Esophagus squamous epithelium (tissue), 5 donors: ENCODE measurements at places on chromosomes 1 and 21.

DNA sequence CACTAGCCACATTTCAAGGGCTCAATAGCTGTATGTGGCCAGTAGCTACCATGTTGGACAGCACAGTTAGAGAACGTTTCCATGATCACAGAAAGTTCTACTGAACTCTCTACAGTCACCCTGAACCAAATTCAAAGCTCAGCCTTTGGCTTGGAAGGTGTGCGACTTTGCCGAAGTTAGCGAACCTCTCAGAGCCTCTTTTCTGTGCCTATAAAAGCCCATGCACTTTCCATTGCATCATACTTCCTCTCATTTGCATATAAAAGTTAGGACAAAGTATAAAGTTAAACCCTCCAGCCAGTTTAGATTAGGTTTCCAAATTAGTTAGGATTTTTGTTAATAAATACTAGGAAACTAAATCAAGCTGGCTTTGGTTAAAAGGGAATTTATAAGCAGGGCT is 4.7 kb upstream of the SLC1A7 start:
- no peak for DNase-seq

- no peak for DNase-seq
These were observed 43.1 kb downstream of the HOOK1 start for GRCh38 chr1:59857679-59858354.

DNA sequence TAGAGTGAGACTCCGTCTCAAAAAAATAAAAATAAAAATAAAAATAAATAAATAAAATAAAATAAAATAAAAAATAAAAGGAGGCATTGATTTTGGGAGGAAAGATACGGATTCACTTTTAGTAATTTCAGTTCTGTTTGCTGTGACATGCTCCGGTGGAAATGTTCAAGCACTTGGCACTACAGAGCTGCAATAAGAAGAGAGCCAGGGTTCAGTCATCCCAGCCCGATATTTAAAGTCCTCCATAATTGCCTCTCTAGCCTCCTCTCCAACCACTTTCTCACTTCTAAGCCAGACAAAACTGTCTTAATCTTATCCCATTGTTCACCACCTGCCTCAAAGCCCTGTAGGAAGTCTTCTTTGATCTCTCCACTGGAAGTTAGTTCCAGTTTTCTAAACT is 55.0 kb upstream of the MACF1 start:
- DNase-seq: no peak

DNA sequence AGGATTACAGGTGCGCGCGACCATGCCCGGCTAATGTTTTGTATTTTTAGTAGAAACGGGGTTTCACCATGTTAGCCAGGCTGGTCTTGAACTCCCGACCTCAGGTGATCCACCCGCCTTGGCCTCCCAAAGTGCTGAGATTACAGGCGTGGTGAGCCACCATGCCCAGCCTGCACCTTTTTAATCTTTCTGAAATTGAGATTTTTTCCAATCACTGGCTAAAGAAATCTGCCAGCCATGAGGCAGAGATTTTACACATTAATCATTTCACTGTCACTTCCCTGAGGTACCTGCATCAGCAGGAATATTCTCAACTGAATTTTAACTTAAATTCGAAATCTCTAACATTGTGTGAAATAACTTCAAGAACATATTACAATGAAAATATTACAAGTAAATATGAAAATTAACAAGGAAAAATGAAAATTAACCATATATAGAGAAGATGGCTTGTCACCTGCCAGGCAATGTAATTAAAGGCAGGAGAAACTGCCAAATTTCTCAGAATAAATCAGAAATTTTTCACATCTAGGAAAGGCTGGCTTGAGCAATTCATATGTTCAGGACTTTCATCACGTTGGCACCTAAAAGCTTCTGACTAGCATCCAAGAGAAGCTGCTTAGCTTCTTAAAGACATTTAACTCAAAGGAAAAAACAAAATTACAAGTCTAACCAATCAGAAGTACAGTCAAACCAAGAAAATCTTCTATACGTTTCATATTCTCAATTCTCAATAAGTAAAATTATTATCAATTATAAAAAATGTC is 5.9 kb downstream of the ANKRD13C start:
- no peak for DNase-seq

- no peak for DNase-seq
These were observed 244.8 kb downstream of the DUSP10 start for GRCh38 chr1:221497046-221497445.

- DNase-seq: no peak
These were observed 52.4 kb downstream of the CHD5 start for GRCh38 chr1:6127587-6128163.

- no peak for DNase-seq
These were observed 6.5 kb upstream of the PM20D1 start for GRCh38 chr1:205856433-205856832.

DNA sequence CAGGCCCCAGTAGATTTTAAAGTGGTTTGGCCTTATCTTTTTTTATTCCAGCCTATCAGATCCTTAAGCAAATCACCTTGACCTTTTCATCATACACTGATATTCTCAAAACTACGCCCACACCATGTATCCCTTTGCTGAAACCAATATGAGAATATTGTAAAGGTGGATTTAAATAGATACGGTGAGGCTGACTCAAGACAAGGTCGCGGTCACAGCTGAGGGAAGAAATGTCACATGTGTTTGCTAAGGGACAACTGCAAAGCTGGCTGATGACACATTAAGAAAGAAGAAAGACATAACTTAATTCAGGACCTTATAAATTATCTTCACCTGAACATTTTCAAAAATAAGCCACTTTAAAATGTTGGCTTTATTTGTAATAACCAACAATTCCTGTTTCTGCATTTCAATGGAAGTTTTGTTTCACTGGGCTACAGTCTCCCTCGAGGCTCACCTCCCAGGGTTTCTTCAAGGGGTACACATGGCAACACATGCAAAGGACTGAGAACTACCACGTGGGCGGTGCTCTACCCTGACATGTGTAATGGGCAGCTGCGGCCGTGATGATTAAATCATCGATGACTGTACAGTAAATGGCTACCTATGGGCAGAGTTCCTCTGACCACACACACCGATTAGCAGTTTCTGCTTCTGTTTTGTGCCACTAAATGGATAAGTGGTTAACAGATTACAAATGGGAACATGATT is 189.5 kb downstream of the SIPA1L2 start:
- DNase-seq: no peak

DNA sequence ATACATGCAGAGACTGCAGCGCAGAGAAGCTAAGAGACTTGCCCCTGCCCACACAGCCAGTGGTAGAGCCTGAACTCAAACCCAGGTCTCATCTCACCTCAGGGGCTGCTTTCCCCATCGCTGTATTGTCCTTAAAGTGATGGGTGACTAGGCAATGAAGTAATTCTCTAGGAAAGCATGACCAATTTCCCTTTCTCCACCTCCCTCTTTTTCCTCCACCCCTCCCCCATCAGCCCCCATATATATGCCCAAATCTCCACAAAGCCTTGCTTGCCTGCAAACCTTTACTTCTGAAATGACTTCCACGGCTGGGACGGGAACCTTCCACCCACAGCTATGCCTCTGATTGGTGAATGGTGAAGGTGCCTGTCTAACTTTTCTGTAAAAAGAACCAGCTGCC is at the start of gene IL24:
Gene IL24, plus strand, starts transcription at position 269 of the 400 bp plus-strand sequence. CDS start 390 bp downstream, outside the sequence.
- DNase-seq: no peak

DNA sequence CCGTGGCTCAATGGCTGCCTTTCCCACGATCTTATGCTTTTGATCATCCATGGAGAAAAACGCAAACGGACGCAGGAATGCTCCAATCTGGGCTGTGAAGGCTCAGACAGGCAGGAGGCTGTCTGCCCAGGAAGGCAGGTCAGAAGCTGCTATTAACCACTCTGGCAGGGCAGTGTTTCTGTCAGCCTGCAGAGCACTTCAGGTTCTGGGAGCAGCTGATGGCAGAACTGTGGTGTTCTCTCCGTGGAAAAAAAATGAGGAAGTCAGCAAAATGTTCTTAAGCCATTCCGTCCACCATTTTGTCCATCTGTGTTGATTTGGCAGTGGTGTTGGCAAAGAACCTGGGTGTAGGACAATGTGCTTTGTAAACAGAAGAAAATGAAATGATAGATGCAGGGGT is 91.7 kb downstream of the SIM2 start:
- DNase-seq: no peak

DNA sequence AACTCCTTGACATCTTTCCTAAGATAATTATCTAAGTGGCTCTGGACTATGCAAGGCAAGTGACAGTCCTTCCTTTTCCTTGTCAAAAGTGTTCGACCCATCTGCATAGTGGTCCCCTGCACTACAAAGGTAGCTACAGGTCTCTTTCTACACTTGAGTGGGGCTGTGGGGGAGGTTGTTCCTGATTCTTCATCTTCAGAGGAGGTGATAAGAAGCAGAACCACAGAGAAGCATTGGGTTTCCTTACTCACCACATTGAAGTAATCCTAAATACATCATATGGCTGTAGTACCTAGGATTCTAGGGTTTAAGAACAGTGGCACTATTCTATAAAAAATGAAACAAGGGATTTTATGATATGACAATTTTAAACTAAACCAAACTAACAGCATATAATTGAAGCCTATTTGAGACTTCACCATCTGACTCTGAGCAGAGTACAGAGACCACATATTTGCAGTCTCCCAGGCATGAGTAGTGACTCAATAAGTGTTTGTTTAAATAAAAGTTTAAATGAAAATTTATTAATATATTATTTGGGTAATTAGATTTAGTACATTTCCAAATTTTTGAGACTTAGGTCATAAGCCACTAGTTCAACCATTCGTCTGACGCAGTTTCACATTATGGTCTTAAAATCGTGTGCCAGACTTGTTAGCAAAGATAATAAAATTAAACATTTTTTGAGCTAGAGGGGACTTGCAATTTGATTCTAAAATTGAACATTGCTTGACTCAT is 54.9 kb upstream of the NEK7 start:
- no peak for DNase-seq
